NCI-H2029 (cell line): ENCODE measurements at places on chromosomes 7 and 10.

DNA sequence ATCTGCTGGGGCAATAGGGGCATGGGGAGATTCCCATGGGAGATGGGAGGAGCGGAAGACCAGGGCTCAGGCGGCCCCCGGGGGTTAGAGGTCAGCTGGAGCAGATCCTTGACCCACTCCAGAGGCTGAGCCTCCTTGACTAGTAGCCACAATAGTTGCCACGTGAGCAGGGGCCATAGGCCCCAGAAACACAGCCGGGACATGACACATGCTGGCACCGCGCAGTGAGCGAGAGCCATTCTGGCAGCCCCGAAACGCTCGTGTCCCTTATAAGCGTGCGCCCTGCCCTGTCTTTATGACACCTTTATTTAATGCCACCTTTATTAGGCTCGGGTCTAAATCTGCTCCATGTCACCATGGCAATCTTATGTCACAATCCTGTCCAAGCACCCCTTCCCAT, 11.0 kb upstream of the ACBD5 start:
- no peak for DNase-seq

GRCh38 chr10:4545062-4545461, 280.9 kb upstream of the AKR1E2 start:
- no peak for DNase-seq

DNA sequence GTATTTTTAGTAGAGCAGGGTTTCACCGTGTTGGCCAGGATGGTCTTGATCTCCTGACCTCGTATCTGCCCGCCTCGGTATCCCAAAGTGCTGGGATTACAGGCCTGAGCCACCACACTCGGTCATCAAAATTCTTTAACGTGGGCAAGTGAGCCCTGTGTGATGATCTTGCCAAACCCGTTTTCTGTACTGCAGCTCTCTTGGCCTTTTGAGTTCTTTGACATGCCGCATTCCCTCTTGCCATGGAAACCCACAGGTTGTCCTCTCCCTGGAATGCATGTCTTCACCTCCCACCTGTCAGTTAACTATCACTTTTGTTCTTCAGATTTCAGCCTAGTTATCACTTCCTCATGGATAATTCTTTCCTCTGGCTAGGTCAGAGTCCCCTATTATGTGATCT, 5.0 kb downstream of the NUP205 start:
- DNase-seq: no peak

- DNase-seq: no peak
These were observed 105.0 kb downstream of the KMT2C start for GRCh38 chr7:152330827-152331226.

DNA sequence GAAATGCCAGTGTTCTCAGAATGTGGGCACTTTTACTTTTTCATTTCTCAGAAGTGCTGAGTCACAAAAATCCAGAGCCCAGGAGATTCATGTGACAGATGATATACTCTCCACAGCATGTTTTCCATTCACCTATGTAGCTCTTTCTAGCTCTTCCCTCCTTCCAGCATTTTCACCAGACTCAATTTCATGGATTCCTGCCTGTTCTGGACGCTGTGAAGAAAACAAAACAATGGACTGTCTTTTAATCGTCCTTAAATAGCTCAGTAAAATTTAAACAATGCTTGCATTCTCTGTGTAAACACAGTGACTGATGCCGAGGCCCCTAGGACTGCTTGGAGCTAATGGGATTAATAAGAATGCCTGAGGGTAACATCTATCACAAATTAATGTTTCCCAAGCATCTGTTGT, 25.5 kb downstream of the ZNF713 start:
- no peak for DNase-seq

DNA sequence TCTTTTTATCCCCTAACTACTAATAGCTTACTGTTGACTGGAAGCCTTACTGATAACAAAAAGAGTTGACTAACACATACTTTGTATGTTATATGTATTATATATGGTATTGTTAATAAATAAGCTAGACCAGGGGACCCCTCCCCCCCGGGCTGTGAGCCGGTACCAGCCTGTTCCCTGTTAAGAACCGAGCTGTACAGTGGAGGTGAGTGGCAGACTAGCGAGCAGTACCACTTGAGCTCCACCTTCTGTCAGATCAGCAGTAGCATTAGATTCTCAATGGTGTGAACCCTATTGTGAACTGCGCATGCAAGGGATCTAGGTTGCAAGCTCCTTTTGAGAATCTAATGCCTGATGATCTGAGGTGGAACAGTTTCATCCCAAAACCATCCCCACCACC, 377.0 kb downstream of the IPMK start:
- no peak for DNase-seq
